ENCODE measurements at places on chromosomes 2 and 18.

DNA sequence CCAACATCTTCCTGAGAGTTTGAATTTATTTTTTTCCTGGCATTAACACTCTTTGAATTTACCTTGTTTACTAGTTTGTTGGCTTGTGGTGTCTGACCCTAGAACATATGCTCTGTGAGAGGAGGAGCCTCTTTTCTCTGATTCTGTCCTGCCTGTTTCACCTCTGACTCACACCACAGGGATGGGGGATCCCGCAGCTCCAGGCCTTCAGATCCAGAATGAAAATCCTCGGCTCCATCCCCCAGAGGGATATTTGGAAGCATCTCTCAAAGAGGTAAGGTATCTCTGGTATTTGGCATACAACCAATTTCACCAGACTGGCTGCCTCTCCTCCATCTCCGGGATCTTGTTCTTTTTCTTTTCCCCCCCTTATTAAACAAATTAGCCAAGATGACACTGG lies 104.7 kb downstream of the GPR39 start:
- DNase-seq: no peak

DNA sequence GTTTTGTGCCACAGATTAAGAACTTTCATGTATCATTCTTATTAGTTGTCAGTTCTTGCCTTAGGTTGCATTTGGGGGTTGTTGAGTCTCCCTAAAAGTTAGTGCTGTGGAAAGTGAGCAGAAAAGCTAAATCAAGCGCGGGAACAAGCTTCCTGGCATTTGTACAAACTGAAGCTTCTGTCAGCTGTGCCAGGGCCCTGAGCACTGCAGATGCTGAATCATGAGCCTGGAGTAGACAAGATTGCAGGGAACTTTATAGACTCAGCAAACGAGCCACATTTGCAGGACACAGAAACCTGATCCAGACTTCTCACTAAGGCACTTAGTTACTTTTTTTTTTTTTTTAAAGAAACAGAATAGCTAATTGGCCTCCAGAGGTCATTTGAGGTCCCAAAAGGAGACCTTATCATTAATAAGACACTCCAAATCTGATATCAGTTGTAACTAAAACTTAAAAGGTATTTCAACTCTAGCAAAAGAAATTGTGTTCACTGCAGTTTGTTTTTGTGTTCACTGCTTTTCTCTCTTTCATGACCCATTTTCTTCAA lies 88.7 kb downstream of the ADAM23 start:
- DNase-seq: no peak

- DNase-seq: no peak
Observed at GRCh38 chr2:56271275-56271674, 87.5 kb downstream of the CCDC85A start.

GRCh38 chr18:23498877-23499276 lies 4.4 kb upstream of the RMC1 start:
- DNase-seq: peak; percentile 1

- no peak for DNase-seq
Observed at GRCh38 chr18:49537232-49537896, 24.5 kb upstream of the LIPG start.

DNA sequence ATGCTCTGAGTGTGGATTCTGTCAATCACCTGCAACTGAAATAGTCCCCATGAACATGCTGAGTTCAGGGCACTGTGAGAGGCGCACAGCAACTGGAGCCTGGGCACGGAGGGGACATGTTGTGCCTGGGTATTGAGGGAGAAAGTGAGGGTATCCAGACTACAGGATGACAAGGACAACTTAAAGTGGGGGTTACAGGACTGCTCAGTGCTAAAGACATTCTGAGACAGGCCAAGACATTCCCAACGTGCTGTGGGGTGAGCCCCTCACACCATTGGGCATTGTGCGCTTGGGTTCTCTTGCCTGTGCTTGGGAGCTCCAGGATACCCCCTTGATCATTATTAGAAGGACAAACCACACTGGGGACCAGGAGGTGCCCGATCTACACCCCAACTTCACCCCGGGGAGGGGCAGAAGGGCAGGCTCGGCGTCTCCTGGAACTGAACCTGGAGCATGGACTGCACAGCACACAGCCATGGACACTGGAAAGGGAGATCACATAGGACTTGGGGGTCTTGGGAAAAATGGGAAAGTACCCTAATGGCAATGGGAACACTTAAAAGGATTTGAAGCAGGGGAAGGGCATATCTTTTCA lies 72.5 kb upstream of the HDAC4 start:
- no peak for DNase-seq

- DNase-seq: no peak
Observed at GRCh38 chr2:102342888-102343287, 12.7 kb upstream of the IL18R1 start.

GRCh38 chr2:98769784-98770183 lies 38.9 kb upstream of the MGAT4A start:
- no peak for DNase-seq

DNA sequence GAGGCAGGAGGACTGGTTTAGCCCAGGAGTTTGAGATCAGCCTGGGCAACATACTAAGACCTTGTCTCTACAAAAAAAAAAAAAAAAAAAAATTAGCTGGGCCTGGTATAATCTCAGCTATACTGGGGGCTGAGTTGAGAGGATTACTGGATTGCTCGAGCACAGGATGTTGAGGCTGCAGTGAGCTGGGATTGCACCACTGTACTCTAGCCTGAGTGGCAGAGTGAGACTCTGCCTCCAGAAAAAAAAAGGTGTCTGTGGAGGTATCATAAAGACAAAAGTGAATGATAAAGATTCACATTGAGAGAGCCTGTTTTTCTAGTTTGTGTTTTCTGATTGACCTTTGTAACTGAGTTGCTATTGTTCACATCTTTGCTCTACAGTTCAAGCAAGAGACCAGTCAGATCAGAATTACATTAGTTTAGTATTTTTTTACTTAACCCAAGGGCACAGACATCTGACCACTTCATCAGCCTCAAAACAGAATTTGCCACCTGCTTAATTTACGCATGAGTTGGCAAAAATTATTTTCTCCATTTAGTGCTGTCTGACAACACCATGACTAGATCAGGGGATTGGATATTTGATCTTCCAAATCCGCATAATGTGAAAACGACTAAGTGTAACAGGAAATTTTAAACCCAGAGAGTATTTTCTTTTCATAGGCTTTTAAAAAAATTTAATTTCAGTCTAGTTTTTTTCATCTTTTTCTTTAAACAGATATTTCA lies 271.0 kb downstream of the TGIF1 start:
- no peak for DNase-seq

DNA sequence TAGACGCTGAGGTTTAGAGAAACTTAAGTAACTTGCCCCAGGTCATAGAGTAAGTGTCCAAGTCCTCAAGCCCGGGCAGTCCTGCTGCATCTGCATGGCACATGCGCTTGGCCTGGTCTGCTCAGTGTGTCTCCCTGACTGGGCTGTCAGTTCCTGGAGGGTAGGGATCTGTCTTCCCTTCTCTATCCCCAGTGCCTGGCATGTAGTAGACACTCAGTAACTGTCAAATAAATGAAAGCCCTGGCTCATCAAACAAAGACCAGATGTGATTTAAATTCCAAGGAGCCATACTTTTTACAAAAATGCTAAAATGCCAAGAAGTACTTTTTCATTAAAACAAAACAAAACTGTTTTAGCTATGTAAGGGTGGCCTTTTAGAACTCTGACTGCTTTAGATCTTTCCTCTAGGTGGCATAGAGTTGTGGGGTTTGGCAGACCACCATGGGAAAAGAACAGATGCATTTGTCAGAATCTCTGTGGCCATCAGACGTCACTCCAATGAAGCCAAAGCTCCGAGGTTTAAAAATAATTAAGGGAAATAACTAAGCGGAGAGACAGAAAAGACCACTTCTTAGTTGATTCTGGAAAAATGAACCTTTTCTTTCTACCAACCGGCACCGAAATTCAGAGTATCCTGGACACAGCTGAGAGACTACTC lies 34.0 kb downstream of the EPAS1 start:
- no peak for DNase-seq

DNA sequence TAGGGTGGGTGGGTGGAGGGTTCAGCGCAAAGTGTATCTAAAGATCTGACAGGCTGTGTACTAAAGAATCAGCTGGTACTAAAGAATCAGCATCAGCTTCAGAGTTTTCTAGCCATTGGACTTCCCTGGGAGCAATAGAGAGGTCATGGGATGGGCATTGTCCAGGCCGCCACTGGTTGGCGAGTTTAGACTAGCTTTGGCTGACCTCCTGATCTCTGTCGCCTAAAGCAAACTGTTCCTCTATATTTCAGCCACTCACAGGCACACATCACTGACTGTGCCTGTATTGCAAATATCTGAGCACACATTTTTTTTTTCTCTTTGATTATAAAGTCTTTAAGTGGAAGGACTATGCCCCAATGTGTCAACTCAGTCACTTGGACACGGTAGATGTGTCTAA lies 267.8 kb upstream of the SKOR2 start:
- no peak for DNase-seq

GRCh38 chr18:56238576-56238975 lies 399.8 kb downstream of the TXNL1 start:
- DNase-seq: no peak

- DNase-seq: no peak
Observed at GRCh38 chr2:42492691-42493467, 903 bp downstream of the KCNG3 start.

DNA sequence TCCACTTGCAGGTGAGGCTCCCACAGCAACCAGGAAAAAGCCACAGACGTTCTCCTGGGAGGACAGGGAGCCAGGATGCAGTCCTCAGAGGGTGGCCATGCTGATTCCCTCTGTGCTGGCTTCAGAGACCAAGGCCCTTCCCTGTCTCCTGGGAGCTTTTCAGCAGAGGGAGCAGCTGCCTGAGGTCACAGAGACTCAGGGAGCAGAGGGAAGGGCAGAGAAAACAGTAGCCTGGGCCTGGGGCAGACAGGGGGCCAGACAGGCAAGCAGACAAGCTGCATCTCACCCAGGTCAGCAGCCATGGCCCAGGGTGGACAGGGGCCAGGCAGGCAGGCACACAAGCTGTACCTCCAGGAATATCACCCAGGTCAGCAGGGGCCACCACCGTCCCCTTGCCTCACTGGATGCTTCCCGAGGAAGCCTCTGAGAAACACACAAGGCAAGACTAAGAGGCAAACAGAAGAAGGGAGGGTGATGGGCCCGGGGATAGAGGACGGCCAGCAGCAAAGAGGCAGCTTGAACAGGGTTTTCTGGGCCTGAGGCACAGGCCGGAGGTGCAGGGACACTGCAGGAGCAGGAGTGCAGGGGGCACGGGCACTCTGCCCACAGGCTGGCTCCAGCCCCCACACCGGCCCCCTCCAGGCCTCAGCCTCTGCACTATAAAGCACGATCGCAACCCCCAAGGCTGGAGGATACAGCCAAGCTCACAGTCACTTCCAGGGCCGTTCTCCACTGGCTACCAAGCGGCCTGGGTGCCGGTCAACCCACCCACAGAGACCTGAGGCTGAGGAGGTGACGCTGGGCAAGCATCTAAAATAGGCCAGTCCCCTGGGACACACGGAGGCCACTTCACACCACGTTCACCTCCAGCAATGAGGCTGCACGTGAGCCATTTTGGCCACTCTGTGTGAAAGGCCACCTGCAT lies 6.1 kb downstream of the SLC66A2 start:
- no peak for DNase-seq

DNA sequence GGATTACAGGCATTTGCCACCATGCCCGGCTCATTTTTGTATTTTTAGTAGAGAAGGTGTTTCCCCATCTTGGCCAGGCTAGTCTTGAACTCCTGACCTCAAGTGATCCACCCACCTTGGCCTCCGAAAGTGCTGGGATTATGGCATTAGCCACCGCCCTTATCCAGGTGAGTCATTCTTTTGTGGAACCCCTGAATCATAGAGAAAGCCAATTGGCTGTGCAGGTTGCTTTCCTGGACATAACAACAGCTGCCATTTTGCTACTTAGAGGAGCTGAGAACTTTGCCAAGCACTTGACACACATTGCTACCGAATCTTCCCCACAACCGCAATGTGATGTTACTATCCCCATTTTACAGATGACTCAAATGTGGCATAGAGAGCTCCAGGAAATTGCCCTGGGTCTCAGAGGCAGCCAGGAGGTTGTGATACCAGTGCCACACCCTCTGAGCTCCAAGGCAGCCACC lies 36.0 kb downstream of the SETBP1 start:
- DNase-seq: no peak

GRCh38 chr2:219733106-219733505 lies 105.7 kb downstream of the SLC4A3 start:
- no peak for DNase-seq

DNA sequence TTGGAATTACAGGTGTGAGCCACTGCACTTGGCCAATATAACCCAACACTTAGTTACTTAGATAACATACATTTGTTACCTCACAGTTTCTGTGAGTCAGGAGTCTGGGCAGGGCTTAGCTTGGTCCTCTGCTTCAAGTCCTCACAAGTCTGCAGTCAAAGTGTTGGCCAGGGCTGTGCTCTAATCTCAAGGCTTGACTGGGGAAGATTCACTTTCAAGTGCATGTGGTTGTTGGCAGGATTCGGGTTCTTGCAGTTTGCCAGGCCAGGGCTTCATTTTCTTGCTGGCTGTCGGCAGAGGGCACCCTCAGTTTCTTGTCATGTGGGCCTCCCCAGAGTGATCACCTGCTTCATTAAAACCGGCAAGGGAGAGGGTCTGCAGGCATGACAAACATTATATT lies 103.7 kb downstream of the SLC4A3 start:
- no peak for DNase-seq

GRCh38 chr2:96091141-96091710 lies 25.1 kb downstream of the ADRA2B start:
- no peak for DNase-seq

DNA sequence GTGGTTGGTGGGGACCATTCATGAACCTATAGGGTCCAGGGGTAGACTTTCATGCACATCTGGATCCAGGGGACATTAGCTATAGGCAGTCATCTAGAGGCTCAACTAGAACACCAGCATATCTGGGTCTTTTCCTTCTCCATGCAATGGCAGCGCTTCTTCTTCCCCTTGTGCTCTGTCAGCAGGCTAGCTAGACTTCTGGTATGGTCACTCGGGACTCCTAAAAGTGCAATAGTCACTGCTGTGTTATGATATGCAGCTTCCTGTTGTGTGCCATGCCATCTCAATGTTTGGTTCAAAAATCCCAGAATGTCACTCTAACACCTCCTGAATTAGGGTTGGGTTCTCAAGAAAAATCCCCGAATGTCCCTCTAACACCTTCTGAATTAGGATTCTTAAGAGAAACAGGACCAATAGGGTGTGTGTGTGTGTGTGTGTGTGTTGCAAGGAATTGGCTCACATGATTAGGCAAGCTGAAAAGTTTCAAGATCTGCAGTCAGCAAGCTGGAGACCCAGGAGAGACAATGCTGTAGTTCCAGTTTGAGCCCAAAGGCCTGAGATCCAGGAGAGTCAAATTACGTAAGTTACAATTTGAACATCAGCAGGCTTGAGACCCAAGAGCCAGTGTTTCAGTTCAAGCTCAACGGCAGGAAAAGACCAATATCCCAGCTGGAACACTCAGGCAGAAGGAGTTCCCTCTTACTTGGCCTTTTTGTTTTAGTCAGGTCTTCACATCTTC lies 97.1 kb upstream of the LTBP1 start:
- DNase-seq: no peak

Data from NCI-H1436 treated with DMSO at 0.1 percent for 48 hours (cell line).